ENCODE measurements at places on chromosomes 5 and 9. TPM values are rescaled to one million over a fixed set of nuclear protein-coding genes. Genes with fewer than 3 reads are reported as not detected.

OCLN gene
- total RNA-seq = 1.2 TPM

GRCh38 chr5:172002840-172003512, 3.5 kb downstream of the FBXW11 start:
- DNase-seq = no peak

GRCh38 chr5:133420440-133421301, 191.7 kb downstream of the FSTL4 start:
- DNase-seq = no peak

- DNase-seq = no peak
These were observed 18.1 kb downstream of the SLC1A1 start for GRCh38 chr9:4508246-4508906.

SLC2A8 gene
- total RNA-seq = 1.4 TPM

All from T-cell (primary cell).